ENCODE measurements at places on chromosomes 4 and X.

DNA sequence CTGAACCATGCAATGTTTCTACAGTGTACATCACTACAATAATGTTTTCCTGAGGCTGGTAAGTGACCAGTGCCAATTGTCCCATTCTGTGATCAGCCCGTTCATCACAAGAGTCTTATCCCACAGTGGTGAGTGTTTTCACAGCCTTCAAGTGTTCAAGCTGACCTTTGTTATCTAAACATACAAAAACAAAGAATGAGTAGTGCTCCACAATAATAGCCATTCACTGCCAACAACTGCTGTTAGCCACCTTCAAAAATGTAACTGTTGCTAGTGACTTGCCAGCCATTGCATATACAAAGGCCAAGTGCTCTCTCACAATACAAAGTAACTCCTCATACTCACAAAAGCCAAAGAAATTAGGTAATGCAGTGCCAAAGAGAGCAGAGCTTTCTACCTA is 1084.1 kb downstream of the FAM133A start:
- DNase-seq, result no peak

- no peak for DNase-seq
Measured at GRCh38 chr4:71261633-71262121, 77.1 kb upstream of the SLC4A4 start.

- DNase-seq, result no peak
Measured at GRCh38 chr4:169251291-169252235, 19.2 kb downstream of the SH3RF1 start.

- no peak for DNase-seq
Measured at GRCh38 chrX:112270991-112271390, 188.4 kb upstream of the TRPC5 start.

DNA sequence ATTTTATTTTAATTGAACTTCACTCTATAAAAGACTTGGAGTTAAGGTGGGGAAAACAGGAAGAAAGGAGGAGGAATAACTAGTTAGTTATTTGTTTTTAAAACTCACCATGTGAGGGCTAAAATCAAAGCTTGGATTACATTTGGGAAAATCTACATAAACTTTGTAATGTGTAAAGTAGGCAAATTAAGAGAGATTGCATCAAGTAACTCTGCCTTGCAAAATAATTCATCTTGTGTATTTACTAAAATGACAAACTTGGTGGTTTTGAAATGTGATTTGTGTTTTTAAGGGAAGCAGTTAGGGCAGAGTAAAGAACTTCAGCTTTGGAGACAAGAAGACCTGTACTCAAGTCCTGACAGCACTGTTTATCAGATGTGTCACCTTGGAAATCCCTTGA is 43.3 kb upstream of the RASSF6 start:
- DNase-seq, result no peak

Measured in activated CD4-positive, alpha-beta T cell treated with anti-CD3 and anti-CD28 coated beads, Interleukin-2, amount 50 U/mL, for 4 hours (primary cell).